Stimulated activated CD8-positive, alpha-beta memory T cell treated with anti-CD3 and anti-CD28 coated beads, Interleukin-4, amount 100 ng/mL, for 1 hour (primary cell): ENCODE measurements at places on chromosomes 5 and 9.

- DNase-seq, result no peak
Measured at GRCh38 chr5:81688215-81688614, 62.7 kb downstream of the SSBP2 start.

- no peak for DNase-seq
Measured at GRCh38 chr9:18994263-18994916, 38.6 kb downstream of the SAXO1 start.

DNA sequence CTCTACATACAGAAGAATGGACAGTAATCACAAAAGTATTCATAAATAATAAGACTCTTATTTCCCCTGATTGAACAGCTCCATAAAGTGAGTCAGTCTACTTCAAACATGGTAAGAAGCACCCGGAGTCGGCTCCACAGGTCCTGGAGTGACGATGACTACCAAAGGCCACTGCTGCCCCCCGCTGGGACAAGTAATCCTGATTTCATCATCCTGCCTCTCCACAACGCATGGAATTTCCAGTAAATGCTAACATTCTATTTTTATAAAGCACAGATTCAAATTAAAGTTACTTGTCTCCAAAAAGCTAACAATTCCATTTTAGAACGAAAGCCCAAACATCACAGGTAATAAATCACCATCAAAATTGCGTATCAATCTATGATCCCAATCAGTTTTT is 16.2 kb downstream of the ATPSCKMT start:
- DNase-seq, result no peak

GRCh38 chr9:119289740-119290433 is 79.3 kb downstream of the BRINP1 start:
- DNase-seq, result no peak

DNA sequence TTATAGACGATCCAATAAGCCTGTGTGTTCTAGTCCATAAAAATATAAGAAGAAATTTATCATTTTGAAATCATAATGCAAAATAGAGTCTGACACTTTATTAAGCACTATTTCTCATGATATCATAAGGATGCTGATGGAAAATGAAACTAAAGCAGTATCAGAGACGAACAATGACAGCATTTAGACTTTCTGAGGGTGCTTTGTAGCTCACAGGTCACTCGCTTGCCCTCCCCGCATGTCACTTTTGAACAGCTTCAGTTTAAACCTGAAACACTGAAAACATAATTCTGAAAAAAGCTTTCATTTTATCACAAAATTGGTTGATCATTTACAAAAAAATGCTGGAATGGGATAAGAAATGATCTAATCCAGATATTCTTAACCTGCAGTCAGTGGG is 247.1 kb downstream of the EBF1 start:
- DNase-seq, result no peak

DNA sequence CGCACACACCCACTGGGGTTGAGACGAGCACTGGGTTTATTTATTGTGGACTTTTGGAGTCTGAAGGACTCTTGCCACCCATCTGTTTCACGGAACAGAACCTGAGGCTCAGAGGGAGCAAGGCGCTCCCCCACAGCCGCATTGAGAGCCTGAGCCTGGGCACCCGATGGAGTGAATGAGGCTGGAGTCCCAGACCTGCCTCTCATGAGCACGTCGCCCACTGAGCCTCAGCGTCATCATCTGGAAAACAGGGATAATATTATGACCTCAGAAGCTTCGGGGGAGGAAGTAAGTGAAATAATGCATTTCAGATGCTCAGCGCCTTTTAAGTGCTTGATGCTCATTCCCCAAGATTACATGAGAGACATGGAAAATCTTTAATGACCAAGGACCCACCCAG is 5.5 kb downstream of the NEK6 start:
- DNase-seq, result no peak

GRCh38 chr5:59238126-59238902 is 655.2 kb downstream of the PDE4D start:
- no peak for DNase-seq

DNA sequence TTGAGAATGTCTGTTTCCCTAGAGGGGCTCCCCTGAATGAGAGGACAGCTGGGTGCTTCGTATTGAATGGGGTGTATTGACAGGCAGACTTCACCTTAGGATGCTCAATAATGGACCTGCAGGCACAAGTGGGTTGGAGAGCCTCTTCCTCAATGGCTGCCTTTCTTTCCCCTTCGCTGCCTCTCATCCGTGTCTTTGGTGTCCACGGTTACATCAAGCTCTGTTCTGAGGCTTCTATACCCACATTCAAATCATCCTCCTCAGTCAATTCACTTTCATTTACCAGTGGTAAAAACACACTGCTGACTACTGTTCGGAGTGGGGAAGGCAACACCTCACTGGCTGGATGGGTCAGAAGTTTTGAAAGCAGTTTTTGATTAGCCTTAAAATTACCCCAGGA is 20.6 kb downstream of the LIX1 start:
- DNase-seq, result no peak

GRCh38 chr5:9626955-9627354 is 3.2 kb downstream of the TAS2R1 start:
- DNase-seq, result no peak

DNA sequence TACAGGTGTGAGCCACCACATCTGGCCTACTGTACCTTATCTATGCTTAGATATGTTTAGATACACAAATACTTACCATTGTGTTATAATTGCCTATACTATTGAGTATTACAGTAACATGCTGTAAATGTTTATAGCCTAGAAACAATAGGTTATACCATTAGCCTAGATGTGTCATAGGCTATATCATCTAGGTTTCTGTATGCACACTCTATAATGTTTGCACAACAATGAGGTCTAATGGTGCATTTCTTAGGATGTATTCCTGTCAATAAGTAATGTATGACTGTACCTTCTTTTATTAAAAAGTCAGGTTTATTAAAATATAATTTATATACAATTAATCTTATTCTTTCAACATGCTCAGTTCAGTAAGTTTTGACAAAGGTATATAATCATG is 683.1 kb downstream of the LRRC70 start:
- DNase-seq, result no peak

- no peak for DNase-seq
Measured at GRCh38 chr5:83917261-83917908, 196.7 kb upstream of the HAPLN1 start.

DNA sequence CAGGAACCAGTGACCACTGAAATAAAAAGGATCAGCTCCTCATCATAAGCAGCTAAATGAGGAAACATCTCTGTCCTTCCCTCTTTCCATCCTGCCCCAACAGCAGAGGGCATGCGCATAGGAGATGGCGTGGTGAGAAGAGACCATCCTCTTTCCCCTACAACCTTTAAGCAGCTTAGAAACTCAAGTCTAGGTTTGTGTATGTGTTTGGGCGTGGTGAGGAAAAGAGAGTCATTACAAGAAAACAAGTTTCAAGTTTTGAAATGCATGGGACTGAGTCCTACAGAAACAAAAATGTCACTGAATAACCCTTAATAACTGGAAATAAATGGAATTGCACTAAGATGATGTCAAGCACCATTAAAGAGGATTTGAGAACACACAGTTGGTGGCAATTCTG is 96.4 kb upstream of the IL12B start:
- no peak for DNase-seq

- no peak for DNase-seq
Measured at GRCh38 chr9:18359335-18359734, 114.6 kb upstream of the ADAMTSL1 start.

DNA sequence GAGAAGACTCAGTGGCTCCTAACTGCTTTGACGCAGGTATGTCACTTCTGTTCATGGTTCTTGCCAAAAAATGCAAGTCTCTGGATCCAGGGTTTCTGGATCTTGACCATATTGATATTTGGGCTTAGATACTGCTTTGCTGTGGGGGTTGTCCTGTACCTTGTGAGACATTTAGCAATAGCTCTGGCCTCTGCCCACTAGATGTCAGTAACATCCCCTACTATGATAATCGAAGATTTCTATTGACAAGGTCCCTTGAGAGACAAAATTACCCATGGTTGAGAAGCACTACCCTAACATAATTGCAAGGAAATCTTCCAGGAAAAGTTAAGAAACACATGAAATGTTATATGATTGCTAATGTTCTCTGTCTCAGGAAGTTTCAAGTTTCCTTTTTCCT is 285.4 kb downstream of the TMEM232 start:
- no peak for DNase-seq

- DNase-seq, result no peak
Measured at GRCh38 chr9:114282926-114283325, 40.0 kb upstream of the ORM1 start.
